Activated CD4-positive, CD25-positive, alpha-beta regulatory T cell treated with anti-CD3 and anti-CD28 coated beads, Interleukin-2, amount 50 U/mL, for 72 hours (primary cell): ENCODE measurements at places on chromosomes 11 and 22.
A peak's percentile ranks its signal among the peaks of the same experiment; 100 is the strongest.

- no peak for DNase-seq
Measured at GRCh38 chr22:47540011-47540410, 777.6 kb downstream of the TBC1D22A start.

DNA sequence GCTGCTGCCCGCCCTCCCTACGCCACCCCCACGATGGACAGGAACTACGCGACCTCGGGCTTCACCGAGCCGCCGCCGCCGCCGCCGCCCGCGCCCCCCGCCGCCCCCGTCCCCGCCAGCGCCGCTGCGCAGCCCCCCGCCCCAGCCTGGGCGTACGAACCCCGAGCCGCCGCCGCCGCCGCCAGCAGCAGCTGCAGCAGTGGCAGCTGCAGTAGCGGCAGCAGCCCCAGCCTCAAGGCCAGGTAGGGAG is 407 bp downstream of the QSER1 start:
- no peak for DNase-seq

GRCh38 chr11:105622016-105622415 is 12.1 kb downstream of the GRIA4 start:
- DNase-seq = no peak

- peak; percentile 49 for DNase-seq
Measured at GRCh38 chr11:116853461-116854073, 16.1 kb upstream of the APOA1 start.

DNA sequence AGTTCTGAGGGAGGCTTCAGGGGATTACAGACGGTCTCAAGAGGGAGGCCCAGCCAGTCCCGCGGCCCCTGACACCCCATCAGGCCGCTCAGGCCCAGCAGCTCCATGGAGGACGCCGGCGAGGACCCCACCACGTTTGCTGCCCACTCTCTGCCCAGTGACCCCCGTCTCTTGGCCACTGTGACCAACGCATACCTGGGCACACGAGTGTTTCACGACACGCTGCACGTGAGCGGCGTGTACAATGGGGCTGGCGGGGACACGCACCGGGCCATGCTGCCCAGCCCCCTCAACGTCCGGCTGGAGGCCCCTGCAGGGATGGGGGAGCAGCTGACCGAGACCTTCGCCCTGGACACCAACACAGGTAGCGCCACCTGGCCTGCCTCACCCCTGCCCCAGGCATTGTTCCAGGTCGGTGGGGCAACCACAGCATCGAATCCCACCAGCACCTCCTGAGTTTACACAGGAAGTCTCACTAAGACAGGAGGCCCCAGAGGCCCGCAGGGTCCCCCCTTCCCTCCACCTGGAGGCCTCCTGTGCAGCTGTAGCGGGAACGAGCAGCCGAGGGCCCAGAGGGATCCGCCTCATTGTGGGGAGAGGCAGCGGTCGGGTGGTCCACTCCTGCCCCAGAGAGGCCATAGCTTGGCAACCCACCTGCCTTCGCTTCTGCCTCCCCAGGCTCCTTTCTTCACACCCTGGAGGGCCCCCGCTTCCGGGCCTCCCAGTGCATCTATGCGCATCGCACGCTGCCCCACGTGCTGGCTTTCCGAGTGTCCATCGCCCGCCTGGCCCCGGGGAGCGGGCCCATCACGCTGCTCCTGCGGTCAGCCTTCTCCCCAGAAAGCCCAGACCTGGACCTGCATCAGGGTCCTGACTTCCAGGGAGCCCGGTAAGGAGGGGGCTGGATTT is 1.0 kb downstream of the PGGHG start:
- DNase-seq = peak; percentile 30

DNA sequence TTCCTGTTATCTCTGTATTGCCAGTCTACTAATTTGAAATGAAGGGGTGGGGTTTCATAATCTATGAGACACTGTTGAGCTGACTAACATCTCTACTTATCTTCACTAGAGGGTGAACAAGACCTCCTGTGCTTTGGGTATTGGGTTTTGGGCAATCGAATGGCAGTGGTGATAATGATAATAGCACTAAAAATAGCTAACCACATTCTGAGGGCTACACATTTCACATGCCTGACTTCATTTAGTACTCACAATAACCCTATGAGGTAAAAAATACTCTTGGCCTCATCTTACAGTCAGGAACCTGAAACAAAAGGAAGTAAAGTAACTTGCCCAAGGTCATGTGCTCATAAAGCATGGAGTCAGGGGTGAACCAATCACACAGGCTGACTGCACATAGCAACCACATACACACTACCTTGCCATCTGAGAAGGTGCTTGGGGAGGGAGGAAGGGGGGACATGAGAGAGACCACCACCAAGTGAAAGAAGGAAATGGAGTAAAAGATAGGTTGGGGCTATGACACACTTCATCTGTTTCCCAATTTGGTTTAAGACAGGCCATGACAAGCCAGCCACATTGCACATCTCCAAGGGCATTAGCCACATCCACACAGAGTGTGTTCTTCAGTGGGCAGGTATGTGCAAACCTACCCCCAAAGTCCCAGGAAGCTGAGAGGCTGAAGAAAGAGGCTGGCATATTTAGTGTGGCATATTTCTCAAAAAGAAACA is 387.6 kb upstream of the DDI1 start:
- no peak for DNase-seq

DNA sequence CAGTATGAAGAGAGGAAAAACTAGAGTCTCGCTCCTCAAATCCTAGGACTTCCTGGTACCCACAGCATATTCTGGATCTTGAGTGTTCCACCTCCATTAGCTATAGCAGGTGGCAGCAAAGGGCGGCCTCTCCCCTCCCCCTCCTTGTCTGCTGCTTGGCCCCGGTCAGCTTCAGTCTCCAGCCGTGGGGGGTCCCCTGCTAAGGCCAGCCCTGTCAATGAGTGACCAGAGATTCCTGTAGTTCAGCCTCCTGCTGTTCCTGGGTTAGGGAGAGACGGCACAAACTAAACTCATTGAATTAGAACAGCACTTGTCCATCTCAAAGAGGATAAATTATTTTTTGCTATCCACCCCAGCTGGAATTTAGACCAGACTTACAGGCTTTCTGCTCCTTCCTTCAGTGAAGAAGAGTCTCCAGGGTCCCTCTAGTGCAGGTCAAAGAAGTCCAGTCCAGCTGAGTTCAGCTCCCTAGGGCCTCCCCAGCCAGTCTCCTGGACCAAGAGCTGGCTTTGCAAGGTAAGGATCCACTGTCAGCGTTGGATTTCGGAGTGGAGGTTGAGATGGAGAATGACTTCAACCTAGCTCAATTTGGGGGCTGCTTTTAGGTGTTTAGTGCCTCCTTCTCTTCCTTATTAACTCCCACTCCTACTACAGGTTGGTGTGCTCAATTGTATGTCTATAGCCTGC is 1.1 kb upstream of the PHLDB1 start:
- DNase-seq = no peak

- no peak for DNase-seq
Measured at GRCh38 chr11:257766-258493, 20.3 kb upstream of the NLRP6 start.
